ENCODE measurements at places on chromosomes 6 and 20. TPM values are rescaled to one million over a fixed set of nuclear protein-coding genes. Genes with fewer than 3 reads are reported as not detected.

DNA sequence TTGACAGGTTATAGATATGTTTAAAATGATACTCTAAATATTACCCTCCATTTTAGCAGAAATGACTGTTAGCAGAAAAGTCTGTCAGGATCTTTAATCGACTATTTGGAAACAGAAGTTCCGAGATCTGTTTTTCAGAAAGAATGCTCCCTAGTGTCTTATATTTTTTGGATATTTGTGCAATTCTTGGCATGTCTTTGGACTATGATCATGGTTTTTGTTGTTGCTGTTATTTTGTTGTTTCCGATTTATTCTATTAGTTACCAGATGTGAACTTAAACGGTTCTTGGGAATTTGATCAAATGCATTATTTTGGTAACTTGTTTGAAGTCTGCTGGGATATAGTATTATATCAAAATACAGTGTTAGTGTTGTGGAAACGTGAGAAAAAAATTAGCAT lies 106.4 kb upstream of the CEP162 start:
- no peak for DNase-seq

Gene PRSS35
- not detected for total RNA-seq

Gene CRISP2
- total RNA-seq, result not detected

Gene AIG1
- 17.7 TPM for total RNA-seq

Gene PARD6B
- total RNA-seq, result 10.3 TPM

GRCh38 chr6:6717953-6718352 lies 129.4 kb downstream of the LY86 start:
- DNase-seq, result no peak

GRCh38 chr6:166739976-166740318 lies 112.9 kb upstream of the RPS6KA2 start:
- DNase-seq, result no peak

DNA sequence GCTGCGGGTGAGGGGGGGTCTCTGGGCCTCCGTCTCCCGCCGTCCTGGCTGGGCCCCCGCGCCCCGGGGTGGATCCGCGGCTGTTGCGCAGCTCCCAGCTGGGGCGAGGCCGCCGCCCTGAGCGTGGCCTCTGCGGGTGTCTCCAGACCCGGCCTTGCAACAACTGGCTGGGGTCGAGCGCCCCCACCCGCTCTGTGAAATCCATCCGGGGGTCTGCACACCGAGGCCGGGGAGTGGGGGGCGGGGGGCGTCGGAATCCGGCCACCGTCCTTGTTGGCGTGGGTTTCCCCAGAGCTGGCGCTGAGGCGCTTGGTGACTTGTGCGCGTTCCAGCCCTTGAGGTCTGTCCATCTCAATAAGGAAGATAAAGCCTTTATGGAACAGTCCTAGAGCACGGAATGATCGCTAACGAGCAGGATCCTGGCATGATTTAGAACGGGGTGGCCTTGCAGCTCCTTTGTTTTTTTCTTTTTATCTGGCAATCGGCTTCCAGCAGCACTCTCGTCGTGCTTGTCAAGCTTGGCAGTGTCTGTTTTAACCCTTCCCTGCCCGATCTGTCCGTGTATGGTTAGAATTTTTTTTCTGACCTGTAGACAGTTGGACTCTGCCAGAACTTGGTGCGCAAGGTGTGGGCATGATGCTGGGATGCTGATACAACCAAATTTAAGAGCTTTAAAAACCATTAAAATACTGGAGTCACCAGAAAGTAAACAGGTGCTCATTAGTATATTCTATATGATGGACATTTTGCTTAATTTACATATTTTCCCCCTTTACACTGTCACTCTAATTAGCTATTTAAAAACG lies 675 bp downstream of the DSTN start:
- DNase-seq, result peak; percentile 84

DNA sequence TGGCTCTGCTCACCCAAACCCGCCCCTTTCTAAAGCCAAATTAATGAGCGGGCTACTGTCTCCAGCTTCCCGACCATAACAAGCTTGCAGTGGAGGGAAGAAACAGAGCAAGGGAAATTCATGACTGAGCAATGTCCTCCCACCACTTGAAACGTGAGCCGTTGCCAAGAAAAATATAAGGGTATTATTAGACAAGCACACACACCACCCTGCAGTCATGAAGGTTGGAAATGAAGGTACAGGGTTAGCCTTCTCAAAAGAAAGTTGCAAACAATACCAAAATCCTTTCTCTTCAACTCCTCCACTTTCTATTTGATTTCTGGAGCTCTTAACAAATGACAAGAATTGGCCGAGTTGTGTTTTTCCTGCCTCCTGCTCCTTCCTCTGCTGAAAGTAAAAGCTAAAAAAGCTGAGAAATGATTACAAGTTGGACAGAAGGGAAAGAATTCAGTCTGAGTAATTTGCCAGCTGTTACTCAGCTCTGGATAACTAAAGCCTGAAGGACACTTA lies 151.1 kb upstream of the B3GAT2 start:
- DNase-seq, result no peak

GRCh38 chr20:59647271-59647670 lies 42.9 kb downstream of the PHACTR3 start:
- DNase-seq, result no peak

DNA sequence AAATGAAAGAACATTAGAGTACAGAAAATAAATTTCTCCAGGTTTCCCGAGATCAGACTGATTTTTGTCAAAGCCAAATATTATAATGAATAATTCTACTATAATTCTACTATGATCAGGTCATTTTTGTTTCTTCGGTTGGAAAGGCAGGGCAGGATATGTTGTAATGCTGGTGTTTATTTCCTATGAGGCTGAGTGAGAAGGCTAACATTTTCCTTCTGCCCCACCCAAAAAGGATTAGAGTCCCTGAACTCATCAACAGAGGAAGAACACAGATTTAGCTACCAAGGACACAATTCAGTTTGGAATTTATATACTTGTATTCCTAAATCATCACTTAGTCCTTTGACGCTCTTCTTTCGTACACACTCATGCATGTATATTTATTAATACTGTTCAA lies 318.9 kb downstream of the SYNE1 start:
- no peak for DNase-seq

DNA sequence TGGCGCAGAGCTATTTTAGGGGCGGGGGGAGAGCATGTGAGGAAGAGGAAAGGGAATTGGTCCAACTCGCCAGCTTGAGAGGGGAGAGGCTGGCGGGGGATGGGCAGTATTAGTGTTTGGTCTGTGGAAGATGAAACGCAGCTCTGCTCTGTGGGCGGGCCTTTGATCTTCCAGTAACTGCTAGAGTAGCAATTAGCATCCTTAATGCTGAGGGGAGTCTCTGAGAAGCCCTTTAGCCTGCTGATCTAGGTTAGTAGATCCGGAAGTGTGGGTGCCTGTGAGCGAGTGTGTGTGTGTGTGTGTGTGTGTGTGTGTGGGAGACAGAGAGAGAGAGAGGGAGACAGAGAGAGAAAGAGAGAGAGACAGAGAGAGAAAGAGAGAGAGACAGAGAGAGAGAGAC lies 117.2 kb upstream of the BACH2 start:
- DNase-seq, result no peak

DNA sequence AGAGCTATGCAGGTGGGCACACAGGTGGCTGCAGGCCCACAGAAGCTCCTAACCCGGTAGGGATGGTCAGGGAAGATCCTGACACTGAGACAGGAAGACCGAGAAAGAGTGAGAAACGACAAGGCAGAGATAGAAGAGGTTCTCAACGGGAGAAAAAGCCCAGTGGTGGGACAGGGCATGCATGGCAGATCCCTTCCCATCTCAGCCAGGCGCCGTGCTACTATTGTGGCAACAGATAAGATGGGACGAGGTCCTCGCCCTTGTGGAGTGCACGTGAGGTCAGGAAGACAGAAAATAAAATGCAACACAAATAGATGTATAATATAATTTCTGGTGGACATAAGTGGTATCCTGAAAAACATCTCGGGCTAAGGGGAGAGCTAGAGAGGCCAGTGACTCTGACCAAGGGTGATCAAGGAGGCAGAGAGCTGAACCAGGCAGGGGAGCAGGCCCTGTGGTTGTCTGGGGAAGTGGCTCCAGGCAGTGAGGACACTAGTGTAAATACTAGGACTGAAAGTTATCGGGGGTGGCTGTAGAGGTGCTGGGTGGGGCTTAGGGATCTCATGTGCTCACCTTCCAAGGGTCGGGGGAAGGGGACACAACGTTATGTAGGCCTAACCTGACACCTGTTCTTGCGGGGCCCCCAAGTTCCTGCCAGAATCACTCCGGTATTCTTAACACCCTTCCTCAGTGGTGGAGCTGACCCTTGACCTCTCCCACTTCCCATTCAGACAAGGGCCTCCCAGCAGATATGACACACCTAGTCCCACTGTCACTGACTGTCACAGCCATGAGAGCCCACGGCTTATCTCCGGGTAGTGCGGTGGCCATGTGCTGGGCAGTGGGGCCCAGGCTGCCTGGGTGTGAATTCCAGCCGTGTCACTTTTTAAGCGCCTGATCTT lies 1.0 kb downstream of the SRXN1 start:
- no peak for DNase-seq

Gene DEFB132
- not detected for total RNA-seq

DNA sequence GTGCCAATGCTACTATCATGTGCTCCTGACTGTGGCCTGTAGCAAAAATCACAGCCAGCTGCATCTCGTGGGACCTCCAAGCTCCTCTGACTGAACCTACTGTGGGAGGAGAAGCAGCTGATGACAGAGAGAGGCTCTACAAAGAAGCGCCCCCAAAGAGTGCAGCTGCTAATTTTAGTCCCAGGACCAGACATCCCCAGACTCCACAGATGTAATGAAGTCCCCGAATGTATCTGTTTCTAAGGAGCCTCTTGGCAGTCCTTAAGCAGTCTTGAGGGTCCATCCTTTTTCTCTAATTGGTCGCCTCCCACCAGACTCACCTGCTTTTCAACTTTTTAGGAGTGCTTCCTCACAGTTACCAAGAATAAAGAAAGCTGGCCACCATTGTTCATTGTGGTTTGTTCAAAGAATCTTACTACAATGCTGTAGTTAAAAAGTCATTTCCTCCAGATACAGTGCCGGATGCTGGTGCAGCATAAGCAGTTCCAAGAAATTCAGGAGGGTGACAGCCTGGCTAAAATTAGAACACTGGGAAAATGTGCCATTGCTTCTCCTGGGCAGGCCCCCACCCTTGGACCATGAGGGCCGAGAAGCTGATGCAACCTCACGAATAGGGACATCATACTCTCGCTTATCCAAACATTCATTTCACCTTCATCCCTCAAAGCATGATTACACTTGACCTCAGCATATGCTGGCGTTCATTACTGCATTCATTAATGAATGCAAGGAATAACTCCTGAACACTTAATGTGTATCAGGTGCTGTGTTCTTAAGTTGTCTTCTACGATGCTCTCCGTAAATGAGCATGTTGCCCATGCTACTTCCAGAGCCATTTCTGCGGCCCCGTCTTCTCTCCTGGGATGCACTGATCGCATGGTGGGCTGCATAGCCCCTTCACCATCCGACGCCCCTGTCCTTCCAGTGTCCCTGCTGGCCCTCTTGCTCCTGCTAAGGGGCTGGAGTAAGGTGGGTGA lies 66.4 kb downstream of the LY86 start:
- DNase-seq, result no peak

DNA sequence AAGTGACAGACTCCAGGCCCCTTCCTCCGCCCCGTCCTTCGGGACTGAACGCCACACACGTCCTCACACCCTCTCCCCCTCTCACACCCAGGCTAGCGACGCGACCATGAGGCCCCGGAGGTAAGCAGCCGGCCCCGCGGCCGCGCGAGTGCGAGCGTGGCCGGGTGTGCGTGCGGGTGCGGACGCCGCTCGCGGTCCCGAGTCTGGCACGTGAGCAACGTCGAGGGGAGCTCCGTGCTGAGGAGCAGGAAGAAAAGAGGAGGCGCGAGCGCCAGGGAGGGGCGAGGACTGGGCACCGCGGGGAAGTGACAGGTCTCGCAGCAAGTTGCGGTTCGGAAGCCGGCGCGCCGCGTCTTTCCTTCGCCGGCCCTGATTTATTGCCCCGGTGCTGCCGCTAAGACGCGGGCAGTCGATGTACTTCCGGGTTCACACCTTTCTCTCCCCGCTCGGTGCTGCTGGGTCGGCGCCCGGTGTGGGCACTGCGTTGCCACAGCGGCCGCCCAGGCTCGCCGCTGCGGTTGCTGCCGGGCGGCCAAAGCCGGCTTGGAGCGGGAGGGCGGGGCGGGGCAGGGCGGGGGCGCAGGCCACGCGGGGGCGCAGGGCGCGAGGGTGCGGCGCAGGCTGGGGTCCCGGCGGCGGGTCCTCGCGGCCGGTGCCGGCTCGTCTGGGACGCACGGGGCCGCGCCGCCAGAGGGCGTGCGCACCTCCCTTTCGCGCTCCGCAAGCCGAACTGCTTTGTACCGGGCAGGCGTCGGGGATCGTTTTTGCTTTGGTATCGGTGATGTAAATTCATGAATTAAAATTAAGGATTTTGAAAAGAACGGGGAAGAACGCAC lies 15.8 kb upstream of the LIN28B start:
- DNase-seq, result no peak

Gene PSORS1C2
- 28.5 TPM for total RNA-seq

GRCh38 chr6:152314483-152314832 lies 322.7 kb downstream of the SYNE1 start:
- DNase-seq, result no peak
